Sigmoid colon (tissue), 7 donors: ENCODE measurements at places on chromosomes 2 and 18. TPM values are rescaled to one million over a fixed set of nuclear protein-coding genes. Genes with fewer than 3 reads are reported as not detected.

NEB gene
- total RNA-seq, result 1.4 TPM

TUBA3E gene
- not detected for total RNA-seq

SLC4A3 gene
- 0.99 TPM for total RNA-seq

SIX3 gene
- not detected for total RNA-seq

CNGA3 gene
- 8.6 TPM for total RNA-seq

LYG2 gene
- not detected for total RNA-seq

STAT4 gene
- total RNA-seq, result not detected

FHOD3 gene
- total RNA-seq, result 9.5 TPM

CFC1 gene
- total RNA-seq, result not detected

KHK gene
- 3.6 TPM for total RNA-seq
